ENCODE measurements at places on chromosomes 3 and 15.

- no peak for DNase-seq
Measured at GRCh38 chr15:37142371-37142770, 42.0 kb upstream of the MEIS2 start.

- DNase-seq: no peak
Measured at GRCh38 chr3:193096076-193096475, 144.9 kb upstream of the PLAAT1 start.

DNA sequence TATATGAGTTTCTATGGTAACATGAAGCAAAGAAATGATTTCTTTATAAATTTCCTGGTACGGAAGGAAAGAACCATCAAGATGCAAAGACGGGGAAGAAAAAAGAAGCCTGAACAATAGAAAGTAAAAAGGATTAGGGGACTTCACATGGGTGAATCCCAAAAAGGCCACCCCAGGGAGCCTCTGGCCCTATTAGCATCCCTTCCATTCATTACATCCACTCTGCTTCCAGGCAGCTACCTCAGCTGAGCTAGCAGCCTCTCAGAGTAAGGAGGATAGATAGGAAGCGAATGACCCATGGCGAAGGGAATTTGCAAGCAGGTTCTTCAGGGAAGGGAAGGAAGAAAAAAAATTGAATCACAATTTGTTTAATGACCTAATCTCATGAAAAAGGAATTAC lies 81.6 kb downstream of the GABRB3 start:
- no peak for DNase-seq

GRCh38 chr3:132071043-132071442 lies 36.2 kb upstream of the CPNE4 start:
- no peak for DNase-seq

GRCh38 chr3:37456781-37457180 lies 282.4 kb upstream of the LRRFIP2 start:
- no peak for DNase-seq

DNA sequence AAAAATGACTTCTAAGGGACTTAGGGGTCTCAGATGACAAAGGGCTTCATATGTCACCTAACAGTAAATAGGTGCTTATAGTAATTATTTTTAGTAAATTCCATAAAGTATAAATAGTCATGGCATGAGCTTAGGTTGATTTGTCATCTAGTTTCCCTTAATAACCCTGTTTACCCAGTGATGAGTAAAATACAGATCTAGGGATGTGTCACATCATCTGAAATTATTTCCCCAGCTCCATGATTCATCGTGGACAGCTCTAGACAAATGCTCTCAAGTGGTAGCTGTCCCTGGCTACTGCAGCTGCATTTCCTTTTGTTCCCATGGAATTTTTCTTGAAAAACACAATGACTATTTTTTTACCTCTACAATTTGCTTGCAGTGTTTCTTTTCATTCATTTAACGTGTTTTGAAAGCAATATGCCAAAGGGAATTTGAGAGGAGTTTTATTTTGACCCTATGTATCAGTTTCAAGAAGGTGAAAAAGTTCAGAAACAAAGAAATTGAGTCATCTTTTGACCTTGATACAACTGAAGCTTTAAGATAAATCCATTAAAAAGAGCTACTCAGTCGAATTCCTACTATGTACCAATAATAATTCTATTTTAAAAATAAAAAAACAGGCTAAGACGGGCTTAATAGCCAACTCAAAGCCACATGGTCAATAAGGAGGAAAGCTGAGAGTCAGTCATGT lies 241.6 kb downstream of the KCNMB2 start:
- no peak for DNase-seq

DNA sequence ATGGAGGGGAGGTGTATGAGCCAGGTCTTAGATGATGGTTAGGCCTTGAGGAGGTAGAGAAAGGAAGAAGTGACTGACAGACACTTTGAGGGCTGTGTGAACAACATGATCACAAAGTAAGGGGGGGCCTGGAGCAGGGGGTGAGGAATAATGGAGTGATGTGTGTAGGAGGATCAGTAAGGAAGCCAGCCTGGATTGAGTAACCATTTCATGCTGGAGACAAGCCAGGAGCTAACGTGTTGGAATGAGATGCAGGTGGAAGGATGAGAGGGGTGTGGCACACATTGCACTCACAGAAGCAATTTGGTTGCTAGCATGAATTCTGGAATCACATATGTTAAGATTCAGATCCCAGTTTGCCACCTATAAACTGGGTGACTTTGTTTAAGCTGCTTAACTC lies 65.5 kb downstream of the BBX start:
- DNase-seq: no peak

GRCh38 chr3:179768080-179768479 lies 115.2 kb downstream of the USP13 start:
- DNase-seq: no peak

GRCh38 chr3:14845826-14846225 lies 27.1 kb downstream of the FGD5 start:
- no peak for DNase-seq

DNA sequence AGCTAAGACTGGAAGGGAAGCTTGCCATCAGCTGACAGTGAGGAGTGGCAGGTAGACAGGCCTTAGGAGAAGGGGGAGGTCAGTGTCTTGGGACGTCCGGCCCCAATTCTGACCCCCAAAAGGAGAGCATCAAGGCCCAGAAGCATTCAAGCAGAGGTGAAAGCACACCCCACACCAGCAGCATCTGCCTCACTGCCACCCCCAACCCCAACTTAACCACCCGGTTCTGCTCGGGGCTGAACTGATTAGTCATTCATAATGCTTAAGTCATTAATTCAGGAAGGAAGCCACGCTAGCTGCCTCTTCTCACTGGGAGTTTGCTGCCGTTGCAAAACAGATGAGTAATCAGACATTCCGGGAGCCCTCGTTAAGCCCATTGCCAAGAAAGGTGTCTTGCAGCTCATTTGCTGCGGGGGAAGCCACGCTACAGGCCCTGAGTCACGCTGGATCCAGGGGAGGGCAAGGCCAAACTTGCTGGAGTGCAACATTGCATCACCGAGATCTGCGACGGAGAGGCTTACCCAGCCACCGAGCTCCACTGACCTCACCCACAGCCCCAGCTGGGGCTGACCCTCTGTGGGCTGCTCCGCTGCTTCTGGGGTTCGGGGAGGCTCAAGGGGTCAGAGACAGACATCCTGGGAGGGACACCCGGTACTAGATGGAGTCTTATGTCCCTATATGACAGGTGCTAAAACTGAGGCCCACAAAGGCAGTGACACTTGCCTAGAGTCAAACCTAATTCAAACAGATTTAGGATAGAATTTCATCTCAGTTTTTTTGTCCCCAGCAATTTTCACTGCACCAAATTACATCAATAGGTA lies 46.4 kb upstream of the HES1 start:
- no peak for DNase-seq

DNA sequence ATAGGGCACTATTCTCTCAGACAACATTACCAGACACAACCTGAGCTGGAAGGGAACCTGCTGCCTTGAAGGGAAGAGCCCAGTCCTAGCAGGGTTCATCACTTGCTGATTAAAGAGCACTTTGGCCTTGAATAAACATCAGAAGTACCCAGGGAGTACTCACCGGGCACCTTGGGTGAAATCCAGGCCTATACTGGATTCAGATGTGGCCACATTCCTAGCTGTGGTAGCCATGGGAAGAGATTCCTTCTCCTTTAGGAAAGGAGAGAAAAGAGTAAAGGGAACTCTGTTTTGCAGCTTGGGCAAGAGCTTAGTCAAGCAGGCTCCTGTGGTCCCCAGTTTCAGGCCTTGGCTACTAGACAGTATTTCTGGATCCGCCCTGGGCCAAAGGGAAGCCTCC lies 195.0 kb downstream of the SPATA16 start:
- no peak for DNase-seq

DNA sequence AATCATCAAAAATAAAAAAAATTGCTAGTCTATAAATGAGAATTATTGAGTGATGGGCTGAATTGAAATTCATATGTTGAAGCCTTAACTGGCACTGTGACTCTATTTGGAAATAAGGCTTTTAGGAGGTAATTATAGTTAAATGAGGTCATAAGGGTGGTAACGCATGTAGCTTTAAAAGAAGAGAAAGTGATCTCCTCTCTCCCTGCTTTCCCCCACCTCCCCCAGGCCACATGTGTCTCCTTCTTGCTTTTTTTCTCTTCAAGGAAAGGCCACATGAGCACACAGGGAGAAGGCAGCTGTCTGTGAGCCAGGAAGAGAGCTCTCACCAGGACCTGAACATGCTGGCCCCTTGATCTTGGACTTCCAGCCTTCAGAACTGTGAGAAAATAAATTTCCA lies 48.2 kb upstream of the ARPP19 start:
- no peak for DNase-seq

- no peak for DNase-seq
Measured at GRCh38 chr3:118955914-118956556, 78.6 kb downstream of the IGSF11 start.

GRCh38 chr15:23083115-23083514 lies 43.7 kb upstream of the TUBGCP5 start:
- DNase-seq: no peak

- DNase-seq: no peak
Measured at GRCh38 chr3:119428538-119428937, 34.9 kb downstream of the TMEM39A start.

DNA sequence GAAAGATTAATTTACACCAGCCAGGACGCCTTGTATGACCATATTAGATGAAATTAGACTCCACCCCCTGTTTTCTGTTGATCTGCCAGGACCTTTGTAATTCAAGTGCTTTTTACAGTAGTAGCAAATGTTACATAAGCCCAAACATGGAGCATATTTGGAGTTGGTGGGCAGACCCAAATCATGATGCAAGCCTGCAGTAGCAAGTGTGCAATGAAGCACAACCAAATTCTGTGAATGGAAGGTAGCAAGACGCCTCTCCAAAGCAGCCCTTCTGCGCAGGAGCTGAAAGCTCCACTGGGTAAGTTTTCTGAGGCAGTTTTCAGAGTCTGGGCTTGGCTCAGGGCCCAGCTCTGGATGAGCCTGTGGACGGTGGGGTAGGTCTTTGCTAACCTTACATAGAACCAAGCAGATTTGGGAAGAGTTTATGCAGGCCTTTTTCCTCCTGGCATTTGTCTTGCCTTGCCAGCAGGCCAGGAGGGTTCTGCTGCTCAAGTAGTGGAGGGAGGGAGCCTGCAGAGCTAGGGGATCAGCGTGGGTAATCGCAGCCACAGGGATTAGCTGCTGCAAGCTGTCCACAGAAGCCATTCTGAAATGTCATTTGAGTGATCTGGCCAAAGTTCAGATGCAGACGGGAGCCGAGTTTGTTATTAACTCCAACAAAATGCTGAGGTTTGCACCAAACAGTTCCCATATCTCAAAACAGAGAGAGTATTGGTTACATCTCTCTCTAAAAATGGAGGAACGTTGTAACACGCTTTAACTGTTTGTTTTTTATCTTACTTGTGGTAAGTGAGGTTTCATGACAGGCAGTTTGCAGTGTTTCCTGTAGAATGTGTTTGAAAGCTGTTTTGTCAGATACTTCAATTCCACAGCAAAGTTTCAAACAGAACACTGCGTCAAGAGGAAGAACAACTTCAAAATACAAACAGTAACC lies 55.4 kb downstream of the PSMD6 start:
- no peak for DNase-seq

GRCh38 chr3:170638988-170639387 lies 53.1 kb upstream of the SLC7A14 start:
- DNase-seq: no peak

DNA sequence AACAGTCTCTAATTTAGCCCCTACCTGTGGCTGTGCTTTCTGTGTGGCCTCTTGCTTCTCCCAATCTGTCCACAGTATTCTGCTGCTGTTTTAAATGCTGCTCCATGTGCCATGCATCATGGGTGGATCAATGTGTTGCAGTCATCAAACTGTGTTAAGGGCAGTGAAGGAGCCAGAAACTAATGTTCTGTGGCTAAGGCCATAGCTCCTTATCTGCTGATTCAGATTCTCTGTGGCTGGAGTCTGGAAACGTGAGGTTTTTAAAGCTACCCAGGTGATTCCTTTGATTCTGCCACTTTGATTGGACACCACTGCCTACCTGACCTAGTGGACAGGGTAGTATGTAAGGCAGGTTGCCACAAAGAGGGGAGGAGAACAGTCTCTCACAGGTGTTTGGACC lies 44.8 kb downstream of the MORC1 start:
- no peak for DNase-seq

DNA sequence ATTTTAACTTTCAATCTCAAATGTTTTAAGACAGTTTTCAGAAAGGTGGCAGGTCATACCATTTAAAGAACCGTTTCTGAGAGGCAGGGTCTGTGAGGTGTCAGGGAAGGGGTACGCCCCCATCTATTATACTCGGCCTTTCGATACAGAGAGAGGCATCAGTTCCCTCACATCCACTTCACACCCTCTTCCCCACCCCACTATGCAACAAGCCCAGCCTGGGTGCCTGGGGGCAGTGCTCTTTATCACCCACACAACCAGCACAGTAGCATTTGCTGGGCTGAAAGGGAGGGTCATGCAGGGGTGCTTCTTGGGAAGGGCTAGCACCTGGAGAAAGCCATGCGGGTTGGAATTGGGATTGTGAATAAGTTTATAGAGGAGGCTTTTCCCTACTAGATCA lies 56.0 kb upstream of the KCNMB2 start:
- no peak for DNase-seq

- DNase-seq: no peak
Measured at GRCh38 chr3:152656972-152657355, 178.0 kb upstream of the P2RY1 start.

DNA sequence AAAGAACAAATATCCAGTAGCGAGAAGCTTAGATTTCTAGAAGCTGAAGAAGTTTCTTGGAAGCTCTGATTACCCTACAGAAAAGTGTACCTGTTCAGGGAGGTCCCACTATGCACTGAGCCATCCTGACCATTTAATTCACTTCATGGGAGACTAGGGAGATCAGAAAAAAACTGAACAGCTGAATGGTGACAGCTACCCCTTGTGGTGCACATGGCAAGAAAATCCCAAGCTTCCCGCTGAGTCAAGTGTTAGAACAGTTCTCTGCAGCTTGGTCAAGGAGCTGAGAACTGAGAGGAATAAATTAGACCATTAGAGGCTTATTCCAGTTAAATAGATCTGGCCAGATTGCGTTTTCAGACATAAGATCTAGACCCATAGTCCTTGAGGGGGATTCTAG lies 197.2 kb upstream of the VEPH1 start:
- DNase-seq: no peak

GRCh38 chr3:127655641-127656040 lies 17.1 kb upstream of the ABTB1 start:
- DNase-seq: no peak

DNA sequence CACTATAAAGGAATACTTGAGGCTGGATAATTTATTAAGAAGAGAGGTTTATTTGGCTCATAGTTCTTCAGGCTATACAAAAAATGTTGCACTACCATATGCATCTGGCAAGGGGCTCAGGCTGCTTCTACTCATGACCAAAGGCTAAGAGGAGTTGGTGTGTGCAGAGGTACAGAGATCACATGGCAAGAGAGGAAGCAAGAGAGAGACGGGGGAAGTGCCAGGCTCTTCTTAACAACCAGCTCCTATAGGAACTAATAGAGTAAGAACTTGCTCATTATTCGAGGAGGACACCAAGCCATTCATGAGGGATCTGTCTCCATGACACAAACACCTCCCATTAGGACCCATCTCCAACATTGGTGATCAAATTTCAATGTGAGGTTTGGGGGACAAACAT lies 6.0 kb upstream of the FNDC3B start:
- no peak for DNase-seq

Measured in urinary bladder (tissue), 4 donors.